ENCODE measurements at places on chromosomes 7 and 10. TPM values are rescaled to one million over a fixed set of nuclear protein-coding genes. Genes with fewer than 3 reads are reported as not detected.

The MSS51 gene
- 2.7 TPM for total RNA-seq

The GDF2 gene
- total RNA-seq = not detected

The PNLIPRP2 gene
- not detected for total RNA-seq

The EIF5AL1 gene
- total RNA-seq = not detected

The ODAD2 gene
- total RNA-seq = 4.5 TPM

The ACSL5 gene
- 81.1 TPM for total RNA-seq

The CFAP70 gene
- total RNA-seq = 11.3 TPM

The LIPF gene
- not detected for total RNA-seq

The SMO gene
- total RNA-seq = 3.1 TPM

The ZNF467 gene
- 23.0 TPM for total RNA-seq

DNA sequence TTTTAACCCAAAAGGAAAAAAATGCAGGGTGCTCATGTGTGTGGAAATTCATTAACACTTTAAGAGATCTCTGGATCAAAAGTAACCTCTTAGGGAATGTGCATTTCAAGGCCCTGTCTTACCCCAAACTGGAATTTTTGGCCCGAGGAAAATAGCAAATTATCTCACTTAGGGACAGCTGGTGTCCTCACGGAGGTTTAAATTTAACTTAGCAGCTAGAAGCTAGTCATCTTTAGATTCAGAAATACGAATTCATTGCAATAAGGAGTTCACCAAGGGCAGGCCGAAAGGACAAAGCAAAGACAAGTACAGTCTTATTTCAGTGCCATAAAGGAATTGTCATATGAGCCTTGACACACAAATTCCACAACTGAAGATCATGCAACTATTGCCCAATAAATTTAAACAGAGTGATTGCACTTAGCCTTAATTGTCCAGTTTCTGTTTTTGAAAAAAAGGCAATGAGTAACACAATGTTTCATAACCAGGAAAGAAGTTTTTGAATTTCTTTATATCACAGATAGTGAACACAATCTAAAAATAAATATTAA, 22.4 kb upstream of the SEMA3C start:
- H3K4me3 ChIP-seq = no peak overlapping the region
- no peaks in the 10 kb centered on the region for H3K36me3 ChIP-seq
- peaks cover 26% of the 10 kb centered on the region for H3K4me1 ChIP-seq

- H3K27me3 ChIP-seq = no peaks in the 10 kb centered on the region
- no peak overlapping the region for H3K4me3 ChIP-seq
- H3K27ac ChIP-seq = no peak overlapping the region
- peaks cover 3% of the 10 kb centered on the region for H3K4me1 ChIP-seq
- DNase-seq = no peak
Measured at GRCh38 chr7:105127179-105127578, 113.2 kb downstream of the KMT2E start.

DNA sequence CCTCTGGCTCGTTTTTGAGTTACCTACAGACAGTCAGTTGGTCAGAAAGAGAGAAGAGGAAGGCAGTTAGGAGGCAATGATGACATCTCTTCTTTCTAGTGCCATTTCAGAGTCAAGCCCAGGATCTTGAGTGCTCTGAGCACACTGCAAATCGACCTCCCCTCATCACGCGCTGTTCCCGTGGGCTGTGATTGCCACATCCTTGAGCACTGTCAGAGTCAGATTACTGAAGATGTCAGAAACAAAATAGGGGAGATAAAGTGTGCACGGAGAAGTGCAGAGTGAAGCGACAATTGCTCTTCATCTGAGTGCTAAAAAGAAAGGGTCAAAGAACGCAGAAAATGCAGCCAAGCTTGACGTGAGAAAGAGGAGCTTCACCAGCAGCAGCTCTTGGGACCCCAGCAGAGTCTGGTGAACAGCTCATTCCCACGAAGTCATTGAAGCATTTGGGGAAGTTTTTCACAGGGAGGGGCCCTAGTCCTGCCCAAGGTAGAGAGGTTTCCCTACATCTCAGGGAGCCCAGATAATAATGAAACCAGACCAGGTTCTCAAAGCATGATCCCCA, 661.7 kb upstream of the AUTS2 start:
- no peaks in the 10 kb centered on the region for H3K36me3 ChIP-seq
- no peak for DNase-seq
- no peaks in the 10 kb centered on the region for H3K27me3 ChIP-seq
- no peak overlapping the region for H3K27ac ChIP-seq
- H3K4me1 ChIP-seq = no peaks in the 10 kb centered on the region

DNA sequence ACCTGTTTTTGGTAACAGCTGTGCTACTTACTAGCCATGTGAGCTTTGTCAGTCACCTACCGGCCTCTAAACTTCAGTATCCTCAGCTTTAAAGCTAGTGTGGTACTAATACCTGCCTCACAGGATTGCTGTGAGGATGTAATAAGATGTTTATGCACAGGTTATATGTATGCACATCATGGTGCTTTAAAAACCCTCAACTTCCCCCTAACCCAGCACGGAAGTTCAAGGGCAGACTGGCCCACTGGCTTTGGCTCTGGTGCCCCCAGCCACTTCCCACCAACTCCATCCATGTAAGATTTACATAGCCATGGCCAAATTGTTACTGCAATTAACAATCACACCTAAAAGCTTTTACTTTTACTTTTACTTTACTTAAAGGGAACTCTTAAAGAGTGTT, 676.0 kb upstream of the GALNT17 start:
- no peak overlapping the region for H3K4me3 ChIP-seq
- no peaks in the 10 kb centered on the region for H3K27me3 ChIP-seq
- no peak overlapping the region for H3K27ac ChIP-seq
- H3K4me1 ChIP-seq = no peaks in the 10 kb centered on the region

- no peaks in the 10 kb centered on the region for H3K36me3 ChIP-seq
- H3K27ac ChIP-seq = no peak overlapping the region
- H3K4me1 ChIP-seq = no peaks in the 10 kb centered on the region
- no peaks in the 10 kb centered on the region for H3K27me3 ChIP-seq
- no peak for DNase-seq
Measured at GRCh38 chr10:110523736-110524135, 26.0 kb downstream of the DUSP5 start.

DNA sequence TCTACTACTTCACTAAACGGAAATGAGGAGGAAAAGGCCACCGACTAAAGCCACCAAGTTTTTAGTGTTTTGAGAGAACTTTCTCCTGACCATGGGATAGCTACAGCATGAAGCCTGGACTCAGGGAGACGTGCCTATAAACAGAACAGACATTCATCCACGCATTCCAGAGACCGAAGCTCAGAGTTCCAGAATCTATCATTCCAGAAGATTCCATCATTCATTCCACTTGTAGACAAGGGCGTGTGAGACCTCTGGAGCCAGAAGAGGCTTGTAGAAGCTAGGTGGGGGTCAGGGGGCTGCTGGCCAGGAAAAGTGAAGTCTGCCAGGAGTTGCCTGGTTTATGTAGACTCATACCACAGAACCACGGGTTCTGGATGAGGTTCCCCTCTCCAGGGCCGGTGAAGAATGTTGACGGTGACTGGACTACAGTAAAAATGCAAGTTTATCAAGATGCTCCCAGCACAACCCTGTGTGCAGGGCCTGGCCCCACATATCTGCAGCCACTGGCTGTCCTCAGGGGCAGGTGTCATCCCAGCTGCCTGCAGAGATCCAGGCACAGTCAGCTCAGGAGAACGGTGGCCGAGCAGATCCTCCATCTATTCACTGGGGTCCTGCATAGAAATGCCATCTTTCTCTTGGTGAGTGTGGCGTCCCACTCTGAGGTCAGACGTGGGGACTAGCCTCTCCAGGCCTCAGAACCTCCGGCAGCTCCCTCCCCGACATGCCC, 215.7 kb downstream of the USP6NL start:
- no peaks in the 10 kb centered on the region for H3K27me3 ChIP-seq
- no peaks in the 10 kb centered on the region for H3K4me1 ChIP-seq
- DNase-seq = no peak
- no peaks in the 10 kb centered on the region for H3K36me3 ChIP-seq

DNA sequence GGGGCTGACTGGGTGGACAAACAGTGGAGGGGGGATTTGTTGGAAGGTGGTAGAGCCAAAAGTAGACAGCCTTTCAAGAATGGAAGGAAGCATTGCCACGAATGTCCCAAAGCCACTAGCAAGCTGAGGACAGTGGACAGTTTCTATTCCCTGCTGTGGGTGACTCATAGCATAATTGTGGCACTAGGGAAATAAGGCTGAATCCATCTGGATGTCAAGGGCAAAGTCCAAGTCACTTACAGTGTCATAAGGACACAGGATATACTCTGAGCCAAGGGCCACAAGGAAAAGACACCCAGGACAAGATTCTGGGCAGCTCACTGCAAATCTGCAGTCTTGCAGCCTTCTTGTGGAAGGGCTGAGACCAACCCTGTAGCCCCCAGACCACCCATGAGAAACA, 79.7 kb downstream of the FRMPD2 start:
- H3K4me3 ChIP-seq = no peak overlapping the region
- DNase-seq = no peak
- H3K27me3 ChIP-seq = peaks cover 4% of the 10 kb centered on the region
- no peak overlapping the region for H3K27ac ChIP-seq
- no peaks in the 10 kb centered on the region for H3K4me1 ChIP-seq

GRCh38 chr10:97664282-97664850, 22.7 kb downstream of the AVPI1 start:
- no peak for DNase-seq
- no peaks in the 10 kb centered on the region for H3K4me1 ChIP-seq
- H3K36me3 ChIP-seq = peaks cover 84% of the 10 kb centered on the region
- H3K27ac ChIP-seq = no peak overlapping the region

DNA sequence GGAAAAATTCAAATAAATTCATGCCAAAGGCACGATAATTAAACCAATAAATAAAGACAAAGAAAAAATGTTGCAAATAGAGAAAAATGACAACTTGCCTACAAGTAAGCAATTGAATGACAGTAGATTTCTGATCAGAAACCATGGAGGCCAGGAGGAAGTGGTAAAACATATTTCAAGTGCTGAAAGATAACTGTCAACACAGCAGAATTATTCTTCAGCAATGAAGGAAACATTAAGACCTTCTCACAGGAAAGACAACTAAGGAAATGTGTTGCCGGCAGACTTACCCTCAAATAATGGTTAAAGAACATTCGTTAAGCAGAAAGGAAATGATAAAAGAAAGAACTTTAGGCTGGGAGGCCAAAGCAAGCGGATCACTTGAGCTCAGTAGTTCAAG, 30.4 kb downstream of the RUNDC3B start:
- DNase-seq = no peak
- H3K27ac ChIP-seq = no peak overlapping the region
- H3K4me1 ChIP-seq = no peaks in the 10 kb centered on the region
- H3K4me3 ChIP-seq = no peak overlapping the region
- H3K36me3 ChIP-seq = no peaks in the 10 kb centered on the region

DNA sequence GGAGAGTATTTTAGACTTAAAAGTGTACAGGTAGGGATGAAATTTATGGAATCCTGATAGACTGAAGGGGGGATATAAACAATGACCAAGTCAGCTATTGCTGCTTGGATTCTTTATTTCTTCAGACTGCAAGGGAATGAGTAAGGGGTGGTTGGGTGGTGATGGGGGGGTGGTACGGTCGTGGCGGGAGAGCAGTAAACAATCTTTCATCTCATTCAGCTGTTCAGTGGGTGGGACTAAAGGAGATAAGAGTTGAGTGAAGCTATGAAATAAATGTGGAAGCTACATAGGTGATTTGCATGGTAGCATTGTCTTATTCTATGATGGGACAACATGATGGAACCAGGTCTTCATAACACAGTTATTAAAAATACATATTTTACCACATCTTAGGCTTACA, 1.8 kb downstream of the SEPTIN7 start:
- H3K4me1 ChIP-seq = peaks cover 50% of the 10 kb centered on the region
- peak overlapping the region; percentile 98 for H3K27ac ChIP-seq
- H3K27me3 ChIP-seq = no peaks in the 10 kb centered on the region
- peak overlapping the region; percentile 87 for H3K4me3 ChIP-seq
- no peaks in the 10 kb centered on the region for H3K36me3 ChIP-seq

- H3K27ac ChIP-seq = no peak overlapping the region
- DNase-seq = no peak
- H3K36me3 ChIP-seq = no peaks in the 10 kb centered on the region
Measured at GRCh38 chr7:20083781-20084180, 133.4 kb downstream of the MACC1 start.

- no peak for DNase-seq
- H3K4me1 ChIP-seq = no peaks in the 10 kb centered on the region
- H3K27me3 ChIP-seq = no peaks in the 10 kb centered on the region
- H3K36me3 ChIP-seq = no peaks in the 10 kb centered on the region
- H3K4me3 ChIP-seq = no peak overlapping the region
- H3K27ac ChIP-seq = no peak overlapping the region
Measured at GRCh38 chr10:123068087-123068853, 59.5 kb downstream of the ACADSB start.

DNA sequence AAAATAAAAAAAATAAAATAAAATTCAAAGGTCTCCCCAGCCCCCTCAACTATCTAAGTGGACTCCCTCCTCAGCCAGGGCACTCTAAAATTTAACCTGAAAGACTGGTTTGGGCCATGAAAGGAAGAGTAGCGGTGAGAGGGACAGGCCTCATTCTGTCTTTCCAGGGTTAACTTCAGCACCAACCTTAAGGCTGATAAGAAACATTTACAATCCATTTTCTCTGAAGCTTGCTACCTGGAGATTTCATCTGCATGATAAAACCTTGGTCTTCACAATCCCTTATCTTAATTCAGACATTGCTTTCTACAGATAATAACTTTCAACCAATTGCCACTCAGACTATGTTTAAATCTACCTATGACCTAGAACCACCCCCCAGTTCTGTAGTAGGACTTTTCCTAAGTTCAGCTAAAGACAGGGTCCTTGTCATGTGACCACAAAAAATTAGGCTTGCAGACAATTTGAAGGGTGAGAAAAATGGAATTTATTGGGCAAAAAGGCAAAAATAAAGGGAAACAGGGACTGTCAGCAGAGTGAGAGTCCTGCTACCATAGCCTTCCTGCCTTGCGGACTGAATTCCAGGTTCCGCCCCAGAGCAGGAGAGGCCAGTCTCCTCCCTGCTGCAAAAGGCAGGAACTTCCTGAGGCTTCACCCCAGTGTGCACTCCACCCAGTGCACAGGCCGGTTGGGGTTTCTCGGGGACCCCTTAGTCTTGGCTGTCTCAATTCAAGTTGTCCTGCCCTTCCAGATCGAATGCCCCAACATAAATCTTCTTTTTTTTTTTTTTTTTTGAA, 26.0 kb downstream of the AGK start:
- no peaks in the 10 kb centered on the region for H3K36me3 ChIP-seq
- no peaks in the 10 kb centered on the region for H3K27me3 ChIP-seq
- no peak for DNase-seq

- DNase-seq = no peak
- no peaks in the 10 kb centered on the region for H3K27me3 ChIP-seq
- peaks cover 25% of the 10 kb centered on the region for H3K36me3 ChIP-seq
- H3K27ac ChIP-seq = peak overlapping the region; percentile 61
- no peak overlapping the region for H3K4me3 ChIP-seq
Measured at GRCh38 chr10:74047871-74048270, 50.0 kb downstream of the VCL start.

All from lower lobe of right lung (tissue), 2 donors.